ENCODE measurements at places on chromosomes 6 and 20.
A peak's percentile ranks its signal among the peaks of the same experiment; 100 is the strongest.

GRCh38 chr6:41887331-41887751, 7.8 kb downstream of the USP49 start:
- H3K4me3 ChIP-seq: no peak overlapping the region
- no peaks in the 10 kb centered on the region for H3K27me3 ChIP-seq
- no peak overlapping the region for H3K27ac ChIP-seq
- no peaks in the 10 kb centered on the region for H3K36me3 ChIP-seq

DNA sequence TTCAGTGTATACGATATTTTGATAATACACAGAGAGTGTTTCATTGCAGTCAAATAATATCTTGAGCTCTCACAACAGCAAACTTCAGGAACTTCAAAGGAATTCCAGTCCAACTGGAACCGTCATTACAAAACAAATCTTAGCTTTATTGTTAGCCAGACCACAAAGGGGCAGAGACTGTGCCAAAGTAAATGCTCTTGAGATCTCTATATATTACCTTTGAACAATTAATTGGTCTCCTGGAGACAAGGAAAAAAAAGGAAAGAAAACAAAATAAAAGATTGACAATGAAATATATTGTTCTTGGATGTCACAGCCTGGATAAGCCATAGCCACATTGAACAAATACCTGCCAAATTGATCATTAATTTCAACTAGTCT, 70.0 kb downstream of the FOXC1 start:
- no peaks in the 10 kb centered on the region for H3K27me3 ChIP-seq
- no peaks in the 10 kb centered on the region for H3K4me1 ChIP-seq
- no peak for DNase-seq
- no peak overlapping the region for H3K27ac ChIP-seq

DNA sequence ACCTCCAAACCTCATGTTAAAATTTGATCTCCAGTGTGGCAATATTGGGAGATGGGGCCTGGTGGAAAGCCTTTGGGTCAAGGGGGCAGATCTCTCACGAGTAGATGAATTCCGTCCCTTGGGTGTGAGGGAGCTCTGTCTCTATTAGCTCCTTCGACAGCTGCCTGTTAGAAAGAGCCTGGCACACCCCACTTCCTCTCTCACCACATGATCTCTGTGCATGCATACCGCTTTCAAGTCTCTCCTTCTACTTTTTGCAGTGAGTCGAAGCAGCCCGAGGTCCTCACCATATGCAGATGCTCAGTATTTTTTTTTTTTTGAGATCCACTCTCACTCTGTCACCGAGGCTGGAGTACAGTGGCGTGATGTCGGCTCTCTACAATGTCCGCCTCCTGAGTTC, 176.9 kb downstream of the SYNDIG1 start:
- no peaks in the 10 kb centered on the region for H3K36me3 ChIP-seq
- no peak overlapping the region for H3K27ac ChIP-seq
- peaks cover 5% of the 10 kb centered on the region for H3K4me1 ChIP-seq
- peaks cover 12% of the 10 kb centered on the region for H3K27me3 ChIP-seq

- H3K36me3 ChIP-seq: no peaks in the 10 kb centered on the region
- H3K4me1 ChIP-seq: no peaks in the 10 kb centered on the region
- no peaks in the 10 kb centered on the region for H3K27me3 ChIP-seq
- H3K4me3 ChIP-seq: no peak overlapping the region
Observed at GRCh38 chr6:161476711-161477110, 202.8 kb upstream of the AGPAT4 start.

DNA sequence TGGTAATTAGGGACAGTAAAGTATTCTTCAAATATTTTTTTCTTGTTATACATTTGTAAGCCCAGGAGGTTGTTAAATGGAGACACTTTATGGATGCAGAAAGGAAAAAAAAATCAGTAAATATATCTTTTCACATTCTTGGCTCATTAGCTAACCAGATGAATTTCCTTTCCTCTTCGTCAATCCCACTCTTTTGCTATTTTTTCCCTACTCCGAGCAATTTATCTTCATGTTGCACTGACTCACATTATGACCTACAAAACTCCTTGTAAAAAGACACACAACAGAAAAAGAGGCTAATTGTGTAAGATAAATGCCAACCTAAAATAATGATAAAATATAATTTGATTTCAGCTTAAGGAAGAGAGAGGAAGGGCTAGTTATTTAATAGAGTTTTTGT, 472.9 kb upstream of the ZNF337 start:
- no peak overlapping the region for H3K27ac ChIP-seq
- H3K36me3 ChIP-seq: no peaks in the 10 kb centered on the region
- no peaks in the 10 kb centered on the region for H3K4me1 ChIP-seq
- H3K27me3 ChIP-seq: no peaks in the 10 kb centered on the region
- DNase-seq: no peak

DNA sequence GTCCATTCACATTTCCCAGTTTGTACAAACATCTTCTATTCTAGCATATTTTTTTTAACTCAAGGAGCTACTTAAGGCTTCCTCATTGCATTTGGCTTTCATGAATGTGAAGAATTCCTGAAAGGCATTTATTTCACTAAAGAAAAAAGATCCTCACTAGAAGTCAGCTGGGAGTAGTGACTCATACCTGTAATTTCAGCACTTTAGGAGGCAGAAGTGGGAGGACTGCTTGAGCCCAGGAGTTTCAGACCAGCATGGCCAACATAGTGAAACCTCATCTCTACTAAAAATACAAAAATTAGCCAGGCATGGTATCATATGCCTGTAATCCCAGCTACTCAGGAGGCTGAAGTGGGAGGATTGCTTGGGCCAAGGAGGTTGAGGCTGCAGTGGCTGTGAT, 30.9 kb upstream of the XRN2 start:
- no peak for DNase-seq
- no peak overlapping the region for H3K27ac ChIP-seq
- H3K4me3 ChIP-seq: no peak overlapping the region
- peaks cover 14% of the 10 kb centered on the region for H3K27me3 ChIP-seq
- H3K36me3 ChIP-seq: no peaks in the 10 kb centered on the region

DNA sequence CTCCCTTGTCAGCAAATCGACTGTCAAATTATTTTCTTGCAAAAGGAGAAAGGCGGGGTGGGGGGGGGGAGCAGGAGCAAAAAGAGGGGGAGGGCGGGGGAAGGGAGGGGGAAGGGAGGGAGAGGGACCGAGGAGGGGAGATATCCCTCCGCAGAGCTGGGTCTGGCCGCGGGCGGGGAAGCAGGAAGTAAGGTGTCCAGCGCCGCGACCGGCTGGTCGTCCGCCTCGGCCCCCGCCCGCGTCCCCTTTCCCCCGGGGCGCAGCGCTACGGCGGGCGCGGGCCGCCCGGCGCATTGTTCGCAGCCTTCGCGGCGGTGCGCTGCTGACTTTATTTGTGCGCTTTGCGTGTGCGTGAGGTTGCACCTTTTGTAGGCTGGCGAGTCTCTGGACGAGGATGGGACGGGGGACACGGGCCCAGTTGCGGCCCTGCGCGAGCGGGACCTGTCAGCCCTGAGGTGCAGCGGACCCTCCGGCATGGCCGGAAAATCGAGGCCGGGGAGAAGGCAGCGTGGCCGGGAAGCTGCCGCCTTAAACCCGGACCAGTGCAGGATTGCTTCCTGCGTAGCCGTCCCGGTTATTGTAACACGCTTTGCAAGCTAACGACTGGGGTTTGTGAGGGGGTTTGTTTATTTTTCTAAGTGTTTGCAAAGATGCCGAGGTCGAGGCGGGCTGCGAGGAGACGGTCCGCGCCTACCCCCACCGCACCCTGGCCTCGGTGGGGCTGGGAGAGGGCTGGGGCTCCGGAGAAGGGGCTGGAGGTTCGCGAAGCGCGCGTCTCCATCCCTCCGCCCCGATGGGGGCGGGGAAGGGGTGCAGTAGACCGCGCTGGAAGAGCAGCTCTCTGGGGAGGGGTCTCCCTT, 675 bp upstream of the TRERF1 start:
- H3K27ac ChIP-seq: peak overlapping the region; percentile 87
- DNase-seq: peak; percentile 55
- peaks cover 10% of the 10 kb centered on the region for H3K27me3 ChIP-seq
- H3K4me3 ChIP-seq: peak overlapping the region; percentile 94
